Amniotic epithelial cell (primary cell): ENCODE measurements at places on chromosomes 4 and X.

DNA sequence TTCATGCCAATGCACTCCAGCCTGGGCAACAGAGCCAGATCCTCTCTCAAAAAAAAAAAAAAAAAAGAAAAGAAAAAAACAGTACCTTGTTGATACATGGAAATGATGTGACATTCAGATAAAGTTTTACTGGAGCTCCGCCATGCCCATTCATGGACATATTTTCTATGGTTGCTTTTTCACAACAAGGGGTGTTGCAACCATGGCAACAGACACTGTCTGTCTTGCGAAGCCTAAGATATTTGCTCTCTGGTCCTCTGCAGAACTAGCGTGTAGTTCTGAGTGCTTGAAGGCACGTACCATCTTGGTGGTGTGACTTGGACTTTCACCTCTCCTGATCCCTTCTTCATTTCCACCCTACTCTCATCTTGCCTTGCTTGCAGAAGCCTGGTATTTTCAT is 53.2 kb downstream of the TBL1X start:
- DNase-seq = no peak

GRCh38 chr4:37464373-37465128 is 220.0 kb downstream of the NWD2 start:
- no peak for DNase-seq

DNA sequence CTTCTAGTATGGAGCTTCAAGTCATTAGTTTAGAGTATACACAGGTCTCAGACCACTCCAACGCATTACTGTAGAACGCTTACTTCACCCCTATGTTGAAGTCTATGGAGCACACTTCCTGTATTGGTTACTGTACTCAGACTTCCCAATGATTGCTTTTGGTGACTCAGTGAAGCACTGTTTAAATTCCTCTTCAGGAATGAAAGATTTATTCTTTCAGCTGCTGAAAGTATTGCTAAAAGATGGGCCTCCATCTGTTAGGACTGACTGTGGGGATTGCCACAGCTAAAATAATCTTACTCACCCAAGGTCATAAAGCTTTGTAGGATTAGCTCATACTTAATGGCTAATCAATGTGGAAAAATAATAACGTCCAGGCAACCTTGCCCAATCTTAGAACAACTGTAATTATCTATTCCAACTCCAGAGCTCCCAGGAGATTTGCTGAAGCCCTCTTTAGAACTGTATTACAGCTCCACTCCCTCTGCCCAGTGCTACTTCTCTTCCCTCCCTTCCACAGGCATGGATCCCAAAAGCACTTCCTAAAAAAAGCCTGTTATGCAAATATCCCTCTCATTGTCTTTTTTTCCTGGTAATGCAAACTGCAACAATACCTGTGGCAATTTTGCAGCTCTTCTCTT is 281.9 kb upstream of the HS3ST1 start:
- DNase-seq = peak; percentile 31

GRCh38 chrX:20968996-20969395 is 405.2 kb upstream of the CNKSR2 start:
- peak; percentile 82 for DNase-seq

- DNase-seq = no peak
Measured at GRCh38 chr4:123430031-123430430, 33.4 kb downstream of the SPRY1 start.

GRCh38 chr4:128379860-128380259 is 92.2 kb upstream of the PGRMC2 start:
- DNase-seq = peak; percentile 36

- peak; percentile 40 for DNase-seq
Measured at GRCh38 chrX:123833387-123833786, 26.5 kb upstream of the XIAP start.

DNA sequence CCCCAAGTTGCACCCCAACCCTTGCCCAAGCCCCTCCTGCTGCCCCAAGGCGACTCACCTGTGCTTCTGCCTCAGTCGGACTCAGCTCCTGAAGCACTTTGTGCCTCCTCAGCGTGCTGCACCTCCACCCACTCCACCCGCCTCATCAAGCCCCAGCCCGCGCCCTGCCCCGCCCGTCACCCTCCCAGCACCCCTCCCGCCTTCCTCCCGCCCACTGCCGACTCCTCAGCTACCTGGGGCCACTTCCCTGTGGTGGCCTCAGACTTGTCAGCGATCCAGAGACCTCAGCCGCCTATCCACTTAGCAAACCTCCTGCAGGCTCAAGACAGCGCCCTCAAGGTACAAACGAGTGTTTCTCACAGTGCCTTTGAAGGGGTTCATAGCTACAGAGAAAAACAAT is 19.6 kb upstream of the IQCM start:
- DNase-seq = no peak

- peak; percentile 3 for DNase-seq
Measured at GRCh38 chr4:105755375-105755774, 46.8 kb downstream of the GSTCD start.

- peak; percentile 59 for DNase-seq
Measured at GRCh38 chr4:140103676-140104075, 50.3 kb downstream of the MAML3 start.

GRCh38 chr4:10438924-10439323 is 18.3 kb downstream of the ZNF518B start:
- DNase-seq = no peak

- DNase-seq = no peak
Measured at GRCh38 chrX:31114858-31115257, 43.0 kb upstream of the FTHL17 start.

- no peak for DNase-seq
Measured at GRCh38 chrX:13179100-13179499, 134.7 kb upstream of the FAM9C start.

GRCh38 chr4:81084029-81084428 is 53.5 kb downstream of the BMP3 start:
- no peak for DNase-seq

DNA sequence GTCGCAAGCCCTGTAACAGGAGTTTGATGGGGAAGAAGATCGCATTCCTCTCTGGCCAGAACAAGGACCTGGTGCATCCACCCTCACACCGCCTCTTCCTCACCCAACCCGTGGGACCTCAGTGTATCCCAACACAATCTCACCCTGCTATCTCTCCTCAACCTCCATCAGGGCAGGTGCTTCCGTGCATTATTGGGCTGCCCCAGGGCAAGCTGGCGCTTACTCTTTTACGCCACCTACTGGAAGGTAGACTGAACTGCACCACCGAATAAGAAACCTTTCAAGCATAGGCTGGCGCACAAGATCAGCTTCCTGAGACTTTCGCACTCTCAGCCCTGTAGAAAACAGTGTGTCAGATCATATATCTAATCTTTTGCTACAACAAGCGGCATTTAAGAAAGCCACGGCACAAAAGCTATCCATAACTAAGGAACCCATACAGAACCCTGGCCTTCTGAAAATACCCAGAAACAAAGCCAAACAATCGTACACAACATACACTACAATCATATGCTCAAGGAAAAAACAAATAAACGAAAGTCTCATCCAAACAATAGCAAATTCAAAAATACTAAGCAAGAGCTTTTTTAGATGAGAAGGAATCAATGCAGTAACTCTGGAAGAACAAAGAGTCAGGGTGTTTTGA is 209.3 kb downstream of the UGT8 start:
- no peak for DNase-seq

GRCh38 chr4:139761461-139761860 is 95.8 kb downstream of the MGST2 start:
- peak; percentile 27 for DNase-seq

GRCh38 chr4:124890522-124890921 is 178.0 kb upstream of the ANKRD50 start:
- peak; percentile 85 for DNase-seq

- no peak for DNase-seq
Measured at GRCh38 chr4:827209-828081, 1.5 kb upstream of the CPLX1 start.

- DNase-seq = no peak
Measured at GRCh38 chr4:9904976-9905587, 116.2 kb downstream of the SLC2A9 start.

DNA sequence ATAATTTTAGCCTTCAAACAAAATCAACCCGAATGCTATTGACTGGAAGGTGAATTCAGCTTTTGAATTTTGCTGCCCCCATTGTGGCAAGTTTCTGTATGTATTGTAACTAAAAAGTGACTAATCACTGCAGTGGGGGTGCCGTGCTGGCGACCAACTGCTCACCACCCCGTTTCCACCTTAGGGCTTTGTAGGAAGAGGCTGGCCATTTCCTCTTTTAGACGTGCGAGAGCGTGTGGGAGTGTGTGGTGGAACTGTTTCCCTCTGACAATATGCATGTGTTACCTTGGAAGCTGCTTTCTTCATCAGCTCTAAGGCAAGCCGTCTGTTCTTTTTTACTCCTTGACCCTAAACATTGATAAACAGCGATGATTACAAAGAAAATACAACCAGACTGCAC is 78.8 kb downstream of the SEL1L3 start:
- no peak for DNase-seq

DNA sequence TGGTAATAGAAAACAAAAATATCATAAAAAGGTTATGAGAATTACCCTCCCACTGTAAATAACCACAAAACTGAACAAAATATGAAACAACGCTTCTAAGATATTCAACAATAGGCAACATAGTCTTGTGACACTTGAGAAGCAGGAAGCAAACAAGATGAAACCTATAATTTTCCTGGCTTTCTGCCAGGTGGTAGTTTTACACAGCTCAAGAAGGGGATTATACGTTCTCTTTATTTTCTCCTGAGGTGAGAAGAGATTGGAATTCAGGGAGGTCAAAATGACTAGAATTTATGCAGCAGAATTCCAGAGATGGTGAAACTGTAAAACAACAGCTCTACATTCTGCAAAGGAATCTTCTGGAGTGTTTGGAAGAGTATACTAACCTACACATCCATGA is 186.0 kb downstream of the HHIP start:
- DNase-seq = no peak

DNA sequence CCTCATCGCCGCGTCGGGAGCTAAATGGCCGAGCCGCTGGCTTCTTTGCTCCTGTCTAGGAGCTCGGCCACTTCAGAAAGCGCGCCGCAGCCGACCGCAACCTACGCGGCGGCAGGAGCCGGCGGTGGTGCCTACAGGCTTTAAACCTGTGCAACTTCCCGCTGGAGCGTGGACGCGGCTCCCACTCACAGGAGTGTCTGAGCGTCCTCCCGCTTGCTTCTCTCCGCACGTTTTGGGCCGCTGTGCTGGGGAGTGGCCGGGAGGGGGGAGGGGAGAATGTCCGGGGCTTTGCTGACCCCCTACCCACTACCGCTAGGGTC is 1.0 kb downstream of the NHSL2 start:
- DNase-seq = no peak

DNA sequence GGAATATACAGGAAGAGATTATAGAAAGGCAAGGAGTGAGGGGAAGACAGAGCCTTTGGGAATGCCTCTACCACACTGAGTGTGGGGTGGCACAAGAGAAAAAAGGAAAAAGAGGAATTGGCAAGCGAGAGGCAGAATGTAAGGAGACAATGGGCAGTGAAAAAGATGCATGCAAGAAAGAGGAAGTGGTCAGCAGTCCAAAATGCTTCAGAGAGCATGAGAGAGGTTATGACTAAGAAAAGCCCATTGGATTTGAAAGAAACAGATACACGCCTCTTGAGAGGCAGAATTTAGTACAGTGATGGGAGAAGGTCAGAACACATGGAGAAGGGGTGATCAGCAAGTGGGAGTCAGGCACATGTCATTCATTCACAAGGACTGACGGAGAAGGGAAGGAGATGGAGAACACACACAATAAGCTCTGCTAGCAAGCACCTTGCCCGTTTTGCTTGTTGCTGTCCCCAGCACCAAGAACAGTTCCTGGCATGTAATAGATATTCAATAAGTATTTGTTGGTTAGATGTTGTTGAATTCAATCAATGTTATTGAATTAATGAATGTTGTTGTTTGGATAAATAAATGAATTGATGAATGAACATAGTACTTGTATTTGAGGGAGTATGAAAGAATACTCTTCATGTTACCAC is 6.3 kb downstream of the DCHS2 start:
- no peak for DNase-seq

GRCh38 chr4:100391863-100392262 is 126.0 kb downstream of the EMCN start:
- peak; percentile 87 for DNase-seq

DNA sequence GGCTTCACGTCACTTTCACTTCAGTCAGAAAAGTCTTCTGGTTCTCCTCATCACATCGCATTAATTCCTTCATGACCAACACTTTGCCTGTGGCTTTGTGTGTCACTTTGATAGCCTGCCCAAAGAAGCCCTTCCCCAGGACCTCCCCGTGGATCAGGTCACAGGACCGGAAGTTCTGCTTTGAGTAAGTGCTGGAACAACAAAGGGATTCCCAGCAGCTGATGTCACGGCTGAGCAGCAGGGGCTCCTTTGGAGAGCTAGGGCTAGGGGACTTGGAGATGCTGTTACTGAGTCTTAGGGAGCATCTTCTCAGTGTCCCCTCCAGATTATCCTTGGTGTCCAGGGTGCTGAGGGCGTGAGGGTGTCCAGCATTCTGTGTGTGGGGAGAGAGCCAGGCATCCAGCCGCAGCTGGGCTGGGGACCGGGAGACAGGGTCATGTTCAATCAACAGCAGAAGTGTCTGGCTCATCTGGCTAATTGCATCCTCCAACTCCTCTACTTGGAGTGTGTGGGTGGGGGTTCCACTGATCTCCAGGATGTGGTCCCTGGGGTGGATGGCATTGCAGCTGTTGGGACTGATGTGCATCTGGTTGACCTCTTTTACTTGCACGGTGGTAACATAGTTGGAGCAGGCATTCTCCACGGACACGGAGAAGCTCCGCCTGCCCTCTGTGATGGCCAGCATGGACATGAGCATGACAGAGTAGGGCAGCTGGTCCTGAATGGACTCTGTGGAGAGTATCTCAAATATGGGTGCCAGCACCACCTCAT is 39.2 kb upstream of the ARHGAP6 start:
- DNase-seq = no peak

GRCh38 chrX:155662282-155662681 is 49.5 kb upstream of the TMLHE start:
- DNase-seq = no peak

- DNase-seq = no peak
Measured at GRCh38 chrX:107787827-107788226, 10.3 kb downstream of the NCBP2L start.

DNA sequence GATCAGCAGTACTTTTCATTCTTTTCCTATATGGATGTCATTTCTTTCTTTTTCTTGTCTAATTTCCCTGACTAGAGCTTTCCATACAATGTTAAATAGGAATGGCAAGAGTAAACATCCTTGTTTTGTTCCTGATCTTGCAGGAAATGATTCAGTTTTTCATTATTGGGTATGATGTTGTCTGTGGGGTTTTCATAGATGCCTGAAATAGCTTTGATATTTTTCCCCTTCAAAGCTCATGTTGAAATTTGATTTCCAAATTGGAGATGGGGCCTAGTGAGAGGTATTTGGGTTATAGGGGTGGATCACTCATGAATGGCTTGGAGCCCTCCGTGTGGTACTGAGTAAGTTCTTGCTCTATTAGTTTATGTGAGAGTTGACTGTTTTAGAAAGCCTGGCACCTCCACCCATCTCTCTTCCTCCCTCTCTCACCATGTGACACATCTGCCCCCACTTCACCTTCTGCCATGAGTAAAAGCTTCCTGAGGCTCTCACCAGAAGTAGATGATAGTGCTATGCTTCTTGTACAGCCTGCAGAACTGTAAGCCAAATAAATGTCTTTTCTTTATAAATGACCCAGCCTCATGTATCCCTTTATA is 22.3 kb upstream of the VSIG1 start:
- peak; percentile 22 for DNase-seq
